Stimulated activated CD8-positive, alpha-beta memory T cell treated with anti-CD3 and anti-CD28 coated beads, Interleukin-4, amount 100 ng/mL, for 1 hour (primary cell): ENCODE measurements at places on chromosomes 11 and 22.

DNA sequence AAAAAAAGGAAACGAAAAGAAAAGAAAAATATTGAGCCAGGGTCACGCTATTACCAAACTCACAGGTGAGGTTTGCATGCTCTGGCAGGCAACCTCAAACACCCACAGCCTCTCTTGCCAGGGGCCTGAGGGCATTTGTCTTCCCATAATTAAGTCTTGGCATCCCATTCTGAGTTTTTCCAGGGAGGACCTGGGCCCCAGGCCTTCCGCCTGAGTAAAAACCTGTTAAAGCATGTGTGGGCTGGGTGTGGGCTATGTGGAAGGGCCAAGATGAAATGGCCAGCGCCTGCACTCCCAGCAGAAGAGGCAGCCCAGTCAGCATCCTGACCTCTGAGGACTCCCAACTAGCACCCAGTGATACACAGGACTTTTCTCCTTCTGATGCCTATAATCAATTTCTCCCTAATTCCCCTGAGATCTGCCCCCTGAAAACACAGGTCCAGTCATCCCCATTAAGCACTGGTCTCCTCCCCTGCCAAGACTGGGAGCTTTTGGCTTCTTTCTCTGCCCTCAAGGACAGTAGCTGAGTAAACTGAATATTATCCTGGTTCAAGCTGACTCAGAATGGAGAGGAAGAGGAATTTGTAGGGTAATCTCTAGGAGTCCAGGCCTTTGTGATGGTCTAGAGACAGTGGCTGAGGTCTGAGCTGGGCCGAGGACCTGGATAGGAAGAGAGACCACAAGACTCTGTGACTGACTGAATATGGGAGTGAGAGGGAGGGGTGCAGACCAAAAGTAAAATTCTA is 35.6 kb upstream of the ACER3 start:
- no peak for DNase-seq

DNA sequence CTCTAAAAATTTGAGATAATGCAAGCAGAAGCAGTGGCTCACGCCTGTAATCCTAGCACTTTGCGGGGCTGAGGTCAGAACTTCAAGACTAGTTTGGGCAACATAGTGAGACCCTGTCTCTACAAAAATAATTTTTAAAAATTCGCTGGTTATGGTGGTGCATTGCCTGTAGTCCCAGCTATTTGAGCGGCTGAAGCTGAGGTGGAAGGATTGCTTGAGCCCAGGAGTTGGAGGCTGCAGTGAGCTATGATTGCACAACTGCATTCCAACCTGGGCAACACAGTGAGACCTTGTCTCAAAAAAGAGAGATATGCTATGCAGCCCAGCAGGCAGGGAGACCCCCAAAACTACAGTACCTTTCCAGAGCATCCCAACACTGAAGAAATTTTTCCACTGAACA is 2.3 kb downstream of the CTSC start:
- DNase-seq = no peak

- no peak for DNase-seq
These were observed 49.1 kb downstream of the JAM3 start for GRCh38 chr11:134118006-134118405.

GRCh38 chr11:61486011-61486620 is 22.4 kb upstream of the LRRC10B start:
- DNase-seq = no peak

DNA sequence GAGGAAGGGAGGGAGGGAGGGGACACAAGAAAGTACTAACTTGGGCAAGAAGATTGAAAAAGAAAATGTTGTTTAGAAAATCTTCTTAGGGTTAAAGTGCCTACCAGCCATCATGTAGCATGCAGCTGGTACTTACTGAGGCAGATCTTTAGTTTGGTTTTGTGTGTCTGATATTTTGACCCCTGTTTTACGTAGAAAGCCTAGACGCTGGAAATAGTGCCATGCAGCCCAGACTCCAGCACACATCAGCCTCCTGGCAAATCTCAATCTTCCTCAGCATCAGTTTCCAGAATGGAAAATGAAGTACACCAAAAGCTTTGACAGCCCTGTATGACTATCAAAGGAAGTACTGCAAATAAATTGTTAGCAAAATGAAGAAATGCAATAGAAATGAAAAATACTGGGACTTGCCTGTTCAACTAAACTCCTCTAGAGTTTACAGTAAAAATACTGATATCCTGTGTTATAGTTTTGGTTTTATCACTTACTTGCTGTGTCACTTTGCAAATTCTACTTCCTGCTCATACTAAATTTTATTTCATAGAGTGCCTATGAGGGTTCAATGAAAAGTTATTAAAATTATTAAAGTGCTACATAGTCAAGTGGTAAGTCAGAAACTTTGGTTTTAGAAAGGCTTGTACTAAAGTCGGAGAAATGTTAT is 7.4 kb downstream of the USP28 start:
- no peak for DNase-seq

DNA sequence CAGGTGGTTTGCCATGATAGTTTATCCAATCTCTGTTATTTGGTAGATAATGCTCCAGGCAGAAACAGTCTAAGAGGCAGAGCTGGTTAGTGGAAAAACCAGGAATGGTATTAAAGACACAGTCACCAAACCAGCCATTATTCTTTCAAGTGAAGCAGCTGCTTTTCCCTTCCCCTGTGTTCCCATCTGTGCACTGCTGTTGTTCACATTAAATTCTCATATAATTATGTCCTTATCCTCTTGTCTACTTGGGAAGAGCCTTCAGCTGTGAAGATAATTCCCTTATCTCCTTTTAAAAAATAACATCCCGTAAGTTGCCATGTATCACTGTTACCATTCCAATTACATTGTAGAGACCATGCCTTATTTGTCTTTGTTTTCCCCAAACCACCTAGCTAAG is 5.2 kb upstream of the TBCEL start:
- DNase-seq = no peak

DNA sequence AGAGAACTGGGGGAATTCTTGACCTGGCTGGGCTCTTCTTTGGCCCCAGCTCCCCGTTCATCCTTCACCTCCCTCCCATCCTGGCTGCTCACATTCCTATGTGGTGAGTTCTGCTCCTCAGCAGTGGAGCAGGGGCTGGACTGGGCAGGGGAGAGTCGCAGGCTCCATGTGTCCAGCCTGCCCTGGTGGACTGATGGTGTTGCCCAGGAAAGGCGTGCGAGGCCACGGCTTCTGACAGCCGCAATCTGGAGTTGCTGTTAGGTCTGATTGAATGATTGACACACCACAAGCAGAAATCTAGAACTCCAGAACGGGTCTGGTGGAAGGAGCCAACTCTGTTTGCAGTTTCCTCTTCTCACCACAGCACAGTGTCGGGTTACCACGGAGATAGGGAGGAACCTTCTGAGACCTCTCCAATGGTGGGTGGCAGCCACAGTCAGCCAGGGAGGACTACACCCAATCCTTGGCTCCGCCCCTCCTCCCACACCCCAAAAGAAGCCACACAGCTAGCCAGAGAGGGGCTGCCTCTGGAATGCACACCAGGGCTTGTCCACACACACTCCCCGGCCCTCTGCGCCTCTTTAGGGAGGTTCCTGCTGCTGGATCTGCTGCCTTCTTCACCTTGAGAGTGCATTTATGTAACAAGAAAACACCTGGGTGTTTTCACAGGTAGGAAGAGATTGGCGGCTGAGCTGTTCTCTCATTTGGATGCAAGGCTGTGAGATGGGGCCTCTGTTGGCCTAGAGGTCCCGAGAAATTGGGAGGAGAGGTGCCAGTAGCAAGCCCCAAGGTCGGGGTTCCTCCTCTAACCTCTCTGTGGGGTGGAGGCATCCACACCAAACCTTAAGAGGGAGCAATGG is 56.4 kb upstream of the CD44 start:
- DNase-seq = peak; percentile 58

- no peak for DNase-seq
These were observed 135.0 kb downstream of the BRD1 start for GRCh38 chr22:49692499-49693225.

- DNase-seq = no peak
These were observed 585.4 kb downstream of the SOX6 start for GRCh38 chr11:15770798-15771414.

GRCh38 chr22:40121461-40121860 is 56.3 kb upstream of the TNRC6B start:
- DNase-seq = no peak

- DNase-seq = no peak
These were observed 56.9 kb downstream of the MICAL2 start for GRCh38 chr11:12167061-12168000.

- DNase-seq = no peak
These were observed 68.5 kb upstream of the CSNK2A3 start for GRCh38 chr11:11421509-11421908.

GRCh38 chr11:123195188-123196059 is at the start of gene CLMP:
TSS of gene CLMP (minus strand) at chr11:123195248. CDS start at chr11:123194940, 308 bp downstream.
- DNase-seq = no peak

DNA sequence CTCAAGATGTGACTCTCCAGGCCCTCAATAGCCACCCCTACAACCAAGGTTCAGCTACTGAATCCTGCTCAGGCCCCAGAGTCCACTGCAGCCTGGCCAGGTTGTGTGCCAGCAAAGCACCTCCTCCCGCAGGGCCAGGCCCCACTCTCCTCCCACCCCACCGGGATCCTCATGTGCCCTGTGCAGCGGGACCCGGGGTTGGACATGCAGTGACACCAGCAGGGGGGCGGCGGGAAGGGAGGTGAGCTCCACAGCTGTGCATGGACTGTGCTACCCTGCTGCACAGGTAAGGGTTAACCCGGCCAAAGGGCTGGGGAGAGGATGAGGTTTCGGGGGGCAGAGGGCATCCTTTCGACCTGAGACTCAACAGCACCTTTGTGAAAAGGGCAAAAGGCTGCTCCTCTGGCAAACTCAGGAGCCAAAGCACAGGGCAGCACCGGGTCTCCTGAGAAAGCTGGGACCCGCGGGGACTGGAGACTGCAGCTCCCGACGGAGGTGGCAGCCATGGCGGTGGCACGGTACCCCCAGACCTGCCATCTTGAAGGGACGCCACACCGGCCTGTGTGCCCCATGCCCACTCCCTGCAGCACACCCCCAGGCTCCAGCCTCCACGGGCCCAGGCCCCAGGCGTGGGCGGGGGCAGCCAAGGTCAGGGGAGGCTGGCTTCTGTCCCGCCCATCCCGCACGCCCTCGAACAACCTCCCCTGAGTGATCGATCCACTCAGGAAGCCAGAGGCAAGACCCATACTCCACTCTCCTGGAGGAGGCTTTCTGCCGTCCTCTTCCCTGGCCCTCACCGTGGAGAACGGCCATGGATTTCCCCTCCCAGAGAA is 10.6 kb downstream of the PLXNB2 start:
- DNase-seq = no peak

DNA sequence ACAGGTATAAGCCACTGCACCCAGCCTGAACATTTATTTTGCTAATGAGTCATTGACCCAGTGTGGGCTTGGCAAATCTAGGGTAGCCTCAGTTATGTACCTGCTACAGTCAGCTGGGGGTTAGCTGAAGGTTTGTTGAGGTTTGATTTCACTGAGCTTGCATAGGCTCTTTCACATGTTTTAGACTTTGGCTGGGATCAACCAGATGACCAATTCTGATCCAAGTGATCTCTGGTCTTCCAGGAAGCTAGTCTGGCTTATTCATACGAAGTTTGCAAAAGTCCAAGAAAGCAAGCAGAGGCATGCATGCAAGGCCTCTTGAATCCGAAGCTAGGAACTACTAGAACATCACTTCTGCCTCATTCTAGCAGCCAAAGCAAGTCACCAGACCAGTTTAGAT is 21.0 kb downstream of the SERPING1 start:
- no peak for DNase-seq

DNA sequence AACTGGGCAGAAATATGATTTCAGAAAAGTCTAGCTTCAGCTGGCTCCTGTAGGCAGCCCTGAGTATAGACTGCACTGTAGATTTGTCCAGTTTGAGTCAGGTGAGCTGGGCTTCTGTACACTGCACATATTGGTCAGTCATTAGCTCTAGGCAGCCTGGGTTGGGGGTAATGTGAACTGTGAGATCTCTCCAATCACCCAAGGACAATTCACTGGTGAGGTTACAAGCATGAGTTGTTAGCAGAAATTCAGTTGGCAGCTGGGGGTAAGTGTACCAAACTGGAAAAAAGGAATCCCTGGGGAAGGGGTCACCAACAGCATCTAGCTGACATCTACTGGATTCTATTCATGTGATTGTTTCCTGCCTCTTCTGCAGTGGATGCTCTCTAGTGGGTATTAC is 39.7 kb downstream of the MRGPRX2 start:
- no peak for DNase-seq

DNA sequence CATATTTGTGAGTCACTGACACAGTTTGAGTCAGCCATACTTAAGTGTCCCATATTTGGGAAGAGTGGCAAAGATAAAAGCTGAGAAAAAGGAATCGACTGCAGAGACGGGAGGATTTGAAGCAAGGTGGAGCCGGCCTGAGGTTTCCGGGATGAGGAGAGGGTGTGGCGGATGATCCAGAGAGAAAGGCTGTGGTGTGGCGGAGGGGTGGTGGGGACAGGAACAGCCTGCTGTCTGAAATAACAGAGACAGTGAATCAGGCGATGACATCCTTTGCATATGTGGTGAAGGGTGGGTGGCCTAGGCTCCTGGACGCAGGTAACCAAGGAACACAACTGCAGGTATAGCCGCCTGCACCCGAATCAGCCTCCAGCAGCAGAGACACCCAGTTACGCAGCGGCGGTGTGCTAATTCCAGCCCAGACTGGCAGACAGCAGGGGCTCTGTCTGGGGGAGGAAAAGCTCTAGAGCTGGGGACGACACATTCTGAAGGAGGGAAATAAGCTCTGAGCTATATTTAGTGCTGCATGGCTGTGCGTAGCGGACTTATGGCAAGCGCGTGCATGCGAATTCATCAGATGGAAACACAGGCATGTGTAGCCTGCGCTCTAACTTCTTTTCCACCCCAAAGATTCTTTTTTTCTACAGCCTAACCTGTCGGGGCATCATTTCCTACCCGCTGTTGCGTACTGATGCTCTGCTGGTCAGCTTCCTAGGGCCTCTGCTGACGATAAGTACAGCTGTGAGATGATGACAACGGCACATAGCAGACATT is 62.7 kb upstream of the BARX2 start:
- no peak for DNase-seq

GRCh38 chr11:133705074-133705648 is 140.2 kb downstream of the SPATA19 start:
- DNase-seq = no peak
